Fibroblast of skin of left quadriceps (primary cell): ENCODE measurements at places on chromosomes 6 and 20.

- no peak for DNase-seq
Measured at GRCh38 chr6:44255105-44255808, 2.1 kb downstream of the SLC35B2 start.

GRCh38 chr6:14147891-14148290 lies 30.3 kb downstream of the CD83 start:
- no peak for DNase-seq

- no peak for DNase-seq
Measured at GRCh38 chr6:30571762-30572082, 480 bp downstream of the ABCF1 start.

- no peak for DNase-seq
Measured at GRCh38 chr20:3739054-3739925, 6.8 kb downstream of the HSPA12B start.

DNA sequence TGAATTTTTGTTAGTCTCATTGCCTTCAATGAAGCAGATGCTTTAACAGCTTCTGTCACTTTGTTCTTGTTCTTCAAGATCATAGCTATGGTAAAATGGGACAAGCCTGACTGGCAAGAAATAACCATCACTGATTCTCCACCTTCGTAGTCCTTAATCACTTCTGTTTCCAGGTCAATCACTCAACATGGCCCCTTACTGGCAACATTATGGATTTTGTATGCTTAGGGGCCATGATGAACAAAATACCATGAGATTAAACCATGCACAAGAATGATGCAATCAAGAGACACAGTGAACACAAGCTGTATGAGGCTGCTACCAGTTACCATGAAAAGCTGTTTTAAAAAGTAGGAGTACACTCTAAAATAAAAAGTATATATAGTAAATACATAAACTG lies 32.8 kb downstream of the ADNP start:
- DNase-seq = no peak
